ENCODE measurements at places on chromosomes 2 and 18.

- no peak for DNase-seq
Measured at GRCh38 chr2:205930209-205930608, 155.8 kb downstream of the INO80D start.

DNA sequence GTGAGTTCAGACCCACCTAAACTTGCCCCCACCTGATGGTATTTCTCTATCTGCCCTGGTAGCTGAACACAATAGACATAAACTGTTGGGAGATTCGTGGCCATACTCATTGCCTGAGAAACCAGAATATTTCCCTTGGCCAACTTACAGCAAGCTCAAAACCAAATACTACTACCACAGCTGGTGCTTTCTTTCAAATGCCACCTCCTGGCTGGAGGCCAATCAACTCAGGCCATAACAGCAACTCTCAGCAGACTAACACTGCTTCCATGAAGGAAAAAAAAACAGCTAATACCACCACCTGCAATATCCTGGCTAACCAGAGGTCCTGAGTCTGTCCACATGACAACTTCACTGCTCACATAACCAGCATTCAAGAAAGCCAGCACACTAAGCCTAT is 373.1 kb downstream of the CMPK2 start:
- DNase-seq = no peak

- no peak for DNase-seq
Measured at GRCh38 chr18:2207294-2207693, 364.0 kb downstream of the METTL4 start.

GRCh38 chr2:236512902-236513435 is 56.7 kb upstream of the ACKR3 start:
- DNase-seq = peak; percentile 65

GRCh38 chr18:57589161-57589560 is 2.7 kb upstream of the FECH start:
- no peak for DNase-seq

GRCh38 chr2:109125593-109126500 is 3.2 kb upstream of the SH3RF3 start:
- no peak for DNase-seq

DNA sequence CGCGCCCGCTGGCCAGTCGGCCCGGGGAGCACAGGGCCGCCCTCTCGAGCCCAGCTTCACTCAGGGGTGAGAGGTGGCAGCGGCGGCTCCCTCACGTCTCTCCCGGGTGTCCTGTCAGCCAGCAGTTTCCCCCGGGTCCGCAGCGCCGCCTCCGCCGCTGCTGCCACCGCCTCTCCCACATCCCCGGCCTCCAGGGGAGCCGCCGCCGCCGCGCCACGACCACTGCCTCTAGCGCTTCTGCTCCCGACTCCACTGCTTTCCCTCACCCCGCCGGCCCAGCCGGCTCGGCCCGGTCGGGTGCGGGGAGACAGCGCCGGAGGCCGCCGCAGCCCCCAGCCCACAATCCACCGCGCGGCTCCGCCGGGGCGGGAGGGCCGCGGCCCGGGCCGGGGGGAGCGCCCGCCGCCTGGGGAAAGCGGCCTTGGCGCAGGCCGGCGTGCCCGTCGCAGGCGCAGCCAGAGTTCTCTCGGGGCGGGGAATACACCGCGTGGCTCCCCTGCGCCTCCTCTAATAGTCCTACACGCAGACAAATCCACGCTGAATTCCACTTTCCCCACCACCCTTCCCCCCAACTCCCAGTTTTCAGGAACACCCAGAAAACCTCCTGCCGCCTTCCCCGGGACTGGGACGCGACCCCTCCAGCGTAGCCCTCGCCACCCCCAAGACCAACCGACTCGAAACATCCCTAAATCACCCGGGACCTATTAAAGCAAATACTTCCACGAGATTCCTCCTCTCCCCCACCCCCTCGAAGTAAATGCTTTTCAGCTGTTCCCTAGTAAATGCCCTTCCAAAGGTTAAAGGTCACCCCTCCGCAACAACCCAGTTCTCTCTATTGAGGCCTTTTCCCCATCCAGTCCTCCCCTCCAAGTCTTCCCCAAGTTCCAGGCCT is at the start of gene VPS54:
Gene VPS54, minus strand, starts transcription at position 346 of the 892 bp plus-strand sequence. CDS start 35,429 bp downstream, outside the sequence.
- DNase-seq = peak; percentile 36

DNA sequence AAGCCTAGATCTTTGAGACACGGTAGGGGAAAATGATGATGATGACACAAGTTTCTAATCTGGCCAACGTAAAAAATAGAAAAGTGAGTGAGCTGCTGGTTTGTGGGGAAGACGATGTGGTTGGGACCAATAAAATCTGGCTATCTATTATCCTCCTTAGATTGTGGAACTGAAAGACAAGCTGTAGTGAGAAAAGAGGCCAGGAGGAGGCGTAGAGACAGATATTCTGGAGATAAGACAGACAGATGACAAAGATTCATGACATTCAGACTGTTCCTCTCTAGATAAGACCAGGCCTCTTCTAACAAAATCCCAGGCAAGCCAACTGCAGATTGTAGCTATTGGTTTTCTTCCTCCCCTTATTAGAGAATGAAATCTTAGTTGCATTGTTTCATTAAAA is 376.3 kb upstream of the UBE2E3 start:
- no peak for DNase-seq

- no peak for DNase-seq
Measured at GRCh38 chr2:107712857-107713256, 113.8 kb upstream of the RGPD4 start.

GRCh38 chr2:174333017-174333371 is 1.8 kb upstream of the SP9 start:
- DNase-seq = no peak

Measured in activated CD4-positive, alpha-beta T cell treated with anti-CD3 and anti-CD28 coated beads, Interleukin-2, amount 50 U/mL, for 4 hours (primary cell).